ENCODE measurements at places on chromosomes 3 and 15.

GRCh38 chr15:89129816-89130134 is 41.5 kb downstream of the ABHD2 start:
- DNase-seq = no peak

- DNase-seq = no peak
Measured at GRCh38 chr3:13274551-13275332, 145.4 kb downstream of the NUP210 start.

- DNase-seq = peak; percentile 39
Measured at GRCh38 chr15:69573815-69574475, 121.3 kb downstream of the RPLP1 start.

DNA sequence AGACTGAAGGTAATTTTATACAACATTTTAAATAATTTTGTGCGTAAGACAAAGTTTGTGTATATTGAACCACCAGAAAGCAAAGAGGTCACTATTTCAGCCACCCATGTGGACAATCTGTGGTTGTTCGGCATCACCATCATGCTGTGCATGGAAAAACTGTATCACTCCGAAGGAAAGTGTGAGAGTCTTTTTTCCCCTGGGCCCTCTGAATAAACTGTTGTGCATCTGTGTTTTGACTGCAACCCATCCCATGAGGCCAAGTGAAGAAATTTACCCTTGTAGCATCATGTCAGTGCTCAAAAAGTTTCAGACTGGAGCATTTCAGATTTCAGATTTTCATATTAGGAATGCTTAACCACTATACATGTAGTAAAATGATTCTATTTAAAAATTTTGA is 85.3 kb downstream of the IMPG2 start:
- DNase-seq = no peak

- DNase-seq = no peak
Measured at GRCh38 chr15:60589728-60590127, 110.8 kb upstream of the ICE2 start.

DNA sequence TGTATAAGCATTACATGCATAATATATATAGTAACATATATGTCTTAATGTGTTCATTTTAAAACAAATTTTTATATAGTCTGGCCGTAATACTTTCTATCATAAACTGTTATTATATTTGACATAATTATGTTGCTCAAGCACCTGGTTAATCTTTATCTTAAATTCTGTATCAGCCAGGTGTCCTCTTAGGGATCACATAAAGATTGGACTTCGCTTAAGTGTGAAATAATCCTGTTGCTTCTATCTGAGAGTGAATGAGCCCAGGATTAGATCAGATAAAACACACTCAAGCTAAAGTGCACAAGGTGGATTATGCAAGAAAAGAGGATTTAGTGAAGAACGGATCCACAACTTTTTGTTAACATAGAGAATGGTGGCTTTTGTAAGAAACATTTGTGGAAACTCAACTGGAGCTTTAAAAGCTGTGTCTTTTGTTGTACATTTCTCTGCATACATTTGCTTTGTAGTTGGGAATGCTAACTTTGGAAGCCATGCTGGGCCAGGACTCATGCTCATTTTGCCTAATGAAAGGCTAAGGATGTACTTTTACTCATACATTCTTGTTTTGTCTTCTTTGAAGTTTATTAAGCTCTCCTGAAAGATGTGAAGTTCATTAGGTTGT is 437.8 kb downstream of the ZIC1 start:
- DNase-seq = no peak

- DNase-seq = no peak
Measured at GRCh38 chr15:41490355-41490754, 3.3 kb upstream of the ITPKA start.

GRCh38 chr15:60414016-60414682 is 16.4 kb upstream of the ANXA2 start:
- DNase-seq = no peak

GRCh38 chr3:172647823-172648222 is 63.0 kb downstream of the NCEH1 start:
- DNase-seq = no peak

GRCh38 chr3:98602078-98602678 is 8.8 kb upstream of the CPOX start:
- DNase-seq = no peak

- no peak for DNase-seq
Measured at GRCh38 chr3:106728315-106729098, 648.7 kb upstream of the CCDC54 start.

GRCh38 chr15:81221449-81221848 is 24.8 kb downstream of the IL16 start:
- no peak for DNase-seq

DNA sequence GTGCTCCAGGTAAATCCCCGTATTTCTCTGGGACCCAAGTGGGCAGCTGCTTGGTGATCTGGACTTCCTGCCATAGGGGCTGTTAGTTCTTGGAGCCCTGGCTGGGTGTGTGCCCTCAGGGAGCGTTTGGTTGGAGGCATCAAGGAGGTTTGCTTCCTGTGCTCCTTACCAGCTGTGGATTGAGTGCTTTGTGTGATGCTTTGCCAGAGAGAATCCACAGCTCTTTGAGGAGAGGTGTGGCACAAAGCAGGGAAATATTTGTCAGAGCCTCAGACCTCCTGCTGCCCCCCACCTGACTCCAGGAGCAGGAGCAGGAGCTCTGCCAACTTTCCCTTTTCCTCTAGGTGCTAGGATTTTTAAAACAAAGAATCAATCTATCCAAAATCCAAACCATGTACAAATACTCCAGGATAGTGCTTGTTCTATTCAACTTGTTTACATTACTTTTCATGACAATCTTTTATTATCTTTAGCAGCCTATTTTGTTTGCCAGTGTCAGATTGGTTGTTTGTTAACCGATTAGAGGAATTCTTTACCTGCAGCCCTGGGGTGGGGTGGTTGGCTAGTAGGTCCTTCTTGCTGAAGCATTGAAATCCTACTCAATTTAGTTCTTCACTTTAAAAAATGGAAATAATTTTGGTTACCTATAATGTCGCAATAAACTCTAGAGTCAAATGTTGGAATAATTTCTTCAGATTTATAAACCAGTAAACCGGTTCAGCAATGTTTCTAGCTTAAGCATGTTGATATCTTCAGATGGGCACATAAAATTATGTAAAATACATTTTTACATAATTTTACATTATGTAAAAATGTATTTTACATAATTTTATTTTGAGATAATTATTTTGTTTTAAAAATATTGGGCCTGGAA is 2.5 kb downstream of the CTDSPL start:
- DNase-seq = no peak

DNA sequence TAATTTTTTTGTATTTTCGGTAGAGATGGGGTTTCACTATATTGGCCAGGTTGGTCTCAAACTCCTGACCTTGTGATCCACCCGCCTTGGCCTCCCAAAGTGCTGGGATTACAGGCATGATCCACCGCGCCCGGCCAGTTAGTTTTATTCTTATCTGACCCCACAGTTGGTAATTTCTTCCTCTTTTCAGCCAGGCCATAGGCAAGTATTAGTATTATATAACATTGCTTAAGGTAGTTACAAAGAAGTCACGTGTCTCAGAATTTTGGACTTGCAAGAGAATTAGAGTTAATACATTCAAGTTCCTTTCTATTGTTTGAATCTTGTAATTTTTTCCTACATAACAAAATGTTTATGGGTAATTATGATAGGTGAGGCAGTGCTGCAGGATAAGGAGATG is 334.8 kb downstream of the LPP start:
- DNase-seq = no peak

DNA sequence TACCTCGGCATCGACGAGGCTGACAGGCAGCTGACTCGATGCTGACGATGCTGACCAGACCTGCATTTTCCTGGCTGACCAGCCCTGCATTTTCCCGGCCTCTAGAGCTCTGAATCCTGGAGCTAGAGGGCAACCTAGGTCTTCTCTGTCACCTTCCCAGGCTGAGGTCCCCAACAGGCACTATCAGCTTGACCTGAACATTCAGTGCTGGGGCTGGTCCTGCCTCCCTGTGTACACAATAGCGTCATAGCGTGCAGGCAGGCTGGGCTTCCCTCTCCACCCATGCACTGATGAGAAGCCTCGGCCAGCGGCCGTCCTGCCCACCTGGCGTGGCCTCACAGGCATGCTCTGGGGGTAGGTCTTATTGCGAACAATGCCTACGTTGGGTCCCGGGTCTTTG is 62.3 kb upstream of the SNRPA1 start:
- no peak for DNase-seq

DNA sequence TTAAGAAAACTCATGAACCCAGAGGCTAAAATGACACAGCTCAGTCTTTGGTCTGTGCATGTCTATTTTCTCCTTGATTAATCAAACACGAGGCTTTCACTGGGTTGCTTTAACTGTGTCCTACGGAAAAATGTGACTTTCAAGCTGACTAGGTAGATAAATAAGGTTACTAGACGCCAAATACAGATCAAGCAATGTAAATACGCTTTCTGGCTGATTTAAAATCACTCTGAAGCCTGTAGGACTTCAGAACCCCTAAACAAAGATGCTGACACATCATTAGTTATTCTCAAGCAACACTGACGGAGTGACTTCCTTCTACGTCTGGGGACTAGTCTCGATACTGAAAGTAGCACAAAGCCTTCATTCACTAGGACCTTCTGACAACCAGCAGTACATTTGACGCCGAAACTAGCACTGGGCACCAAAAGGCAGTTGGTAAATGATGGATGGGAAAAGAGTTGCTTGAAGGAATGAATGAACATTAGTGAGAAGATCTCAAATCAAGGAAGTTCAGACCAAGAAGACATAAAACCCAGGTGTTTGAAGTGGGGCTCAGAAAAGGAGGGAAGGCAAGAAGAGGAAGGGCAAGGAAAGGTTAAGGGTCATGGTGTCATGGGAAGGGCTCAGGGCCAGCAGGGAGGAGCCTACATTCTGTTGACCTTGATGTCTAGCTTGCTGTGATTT is 67.1 kb upstream of the CDV3 start:
- no peak for DNase-seq

DNA sequence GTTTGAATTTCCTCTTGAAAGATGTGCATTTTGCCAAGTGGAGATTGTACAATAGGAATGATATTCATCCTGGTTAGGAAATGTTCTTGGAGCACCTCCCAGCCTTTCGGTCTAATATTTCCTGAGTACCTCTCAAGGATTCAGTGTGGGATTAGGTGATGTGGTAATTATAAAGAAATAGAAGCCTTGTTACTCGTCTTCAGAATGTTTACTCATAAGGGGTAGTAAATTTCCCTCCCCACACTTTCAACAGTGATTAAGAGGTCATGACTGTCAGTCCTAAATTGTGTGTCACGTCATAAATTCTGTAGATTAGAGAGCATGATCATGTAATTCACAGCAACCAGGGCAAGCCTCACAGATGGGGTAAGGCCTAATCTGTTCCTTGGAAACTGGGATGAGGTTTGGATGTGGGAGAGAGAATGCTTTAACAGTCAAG is 633.1 kb upstream of the TBL1XR1 start:
- no peak for DNase-seq

DNA sequence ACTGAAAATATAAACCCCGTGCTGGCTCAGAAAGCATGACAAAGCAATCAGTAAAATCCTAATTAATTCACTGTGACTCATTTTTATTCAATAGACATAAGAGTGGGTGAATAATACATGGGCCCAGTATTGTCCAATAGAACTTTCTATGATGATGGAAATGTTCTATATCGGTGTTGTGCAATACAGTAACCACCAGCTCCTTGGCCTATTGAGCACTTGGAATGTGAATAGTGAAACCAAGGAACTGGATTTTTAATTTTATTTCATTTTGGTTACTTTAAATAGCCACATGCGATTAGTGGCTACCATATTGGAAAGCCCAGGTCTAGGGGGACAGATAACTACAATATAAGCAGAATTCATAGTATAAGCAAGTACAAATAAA is 69.8 kb upstream of the PPP2R3A start:
- DNase-seq = no peak

DNA sequence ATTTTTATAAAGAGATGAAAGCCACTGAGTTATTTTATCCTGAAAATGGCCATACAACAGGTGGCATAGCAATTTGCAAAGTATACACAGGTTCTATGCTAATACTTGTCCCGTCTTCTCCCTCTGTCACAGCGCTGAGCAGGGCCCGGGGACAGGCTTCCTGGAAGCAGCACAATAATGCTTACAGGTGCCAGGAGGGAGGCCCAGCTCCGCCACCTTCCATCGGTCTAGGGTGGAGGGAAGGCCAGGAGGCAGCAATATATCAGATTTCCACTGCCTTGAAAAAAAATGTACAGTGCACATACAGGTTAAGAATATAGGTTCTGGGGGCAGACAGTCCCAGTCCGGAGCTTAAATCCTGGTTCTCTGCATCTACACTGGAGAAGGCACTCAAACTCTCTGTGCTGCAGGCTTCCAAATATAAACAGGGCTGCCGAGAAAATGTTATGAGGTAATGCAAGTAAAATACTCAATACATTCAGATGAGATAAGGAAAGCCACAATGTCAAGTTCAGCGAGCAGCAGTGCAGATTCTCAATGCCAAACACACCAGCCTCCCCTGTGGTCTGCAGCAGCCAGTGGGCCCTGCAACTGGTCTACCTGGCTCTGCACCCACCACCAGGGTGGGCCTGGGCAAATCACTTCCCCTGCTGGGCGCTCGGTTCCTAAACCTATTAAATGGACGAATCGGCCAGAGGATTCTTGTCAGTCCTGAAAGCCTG is 189.6 kb downstream of the XXYLT1 start:
- no peak for DNase-seq

GRCh38 chr3:191068946-191069813 is 129.9 kb upstream of the OSTN start:
- DNase-seq = no peak

DNA sequence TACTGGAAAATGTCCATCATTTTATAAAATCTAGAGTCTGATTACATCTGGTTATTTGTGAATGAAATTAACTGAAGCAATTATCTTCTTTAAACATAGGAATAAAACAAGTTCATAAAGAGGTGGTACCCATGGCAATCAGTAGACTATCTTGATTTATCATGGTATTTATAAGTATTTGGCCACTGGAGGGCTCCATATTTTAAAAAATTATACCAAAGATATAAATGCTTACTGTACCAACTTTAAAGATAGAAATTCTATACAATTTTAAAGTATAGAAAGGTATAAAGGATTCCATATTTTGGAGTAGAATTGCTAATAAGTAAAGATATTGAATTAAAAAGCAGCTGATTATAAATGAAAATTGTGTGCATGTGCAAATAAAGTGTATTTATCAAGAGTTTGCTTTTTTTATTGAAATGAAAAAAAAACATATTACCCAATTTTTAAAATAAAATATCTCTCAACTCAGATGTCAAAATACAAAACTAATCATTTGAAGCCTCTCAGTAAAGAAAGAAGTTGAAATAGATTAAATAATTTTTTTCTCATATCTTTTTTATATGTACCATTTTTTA is 105.3 kb downstream of the BBX start:
- DNase-seq = no peak

DNA sequence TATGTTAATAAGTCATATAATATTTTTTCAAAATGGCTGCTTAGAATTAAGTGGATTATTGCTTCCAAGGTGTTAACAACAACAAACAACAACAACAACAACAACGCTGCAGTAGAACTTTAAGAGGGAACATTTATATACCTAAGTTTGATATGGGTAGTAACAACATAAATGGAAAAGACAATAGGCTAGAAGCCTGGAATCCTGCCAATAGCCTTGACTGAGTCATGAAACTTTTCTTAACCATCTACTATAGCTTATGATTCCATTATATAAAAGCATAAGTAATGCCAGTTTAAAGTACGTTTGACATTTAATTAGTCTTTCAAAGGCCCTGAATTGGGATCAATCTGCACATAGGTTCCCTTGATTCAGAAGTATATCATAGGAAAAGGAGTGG is 31.2 kb downstream of the SATB1 start:
- DNase-seq = no peak

GRCh38 chr3:187838016-187838540 is 92.8 kb upstream of the BCL6 start:
- no peak for DNase-seq

All from activated T-cell treated with anti-CD3 and anti-CD28 coated beads for 24 hours (primary cell).